CD4-positive, alpha-beta T cell (primary cell): ENCODE measurements at places on chromosomes 1 and 21.

- DNase-seq = no peak
Observed at GRCh38 chr1:209822706-209823105, 5.1 kb upstream of the UTP25 start.

DNA sequence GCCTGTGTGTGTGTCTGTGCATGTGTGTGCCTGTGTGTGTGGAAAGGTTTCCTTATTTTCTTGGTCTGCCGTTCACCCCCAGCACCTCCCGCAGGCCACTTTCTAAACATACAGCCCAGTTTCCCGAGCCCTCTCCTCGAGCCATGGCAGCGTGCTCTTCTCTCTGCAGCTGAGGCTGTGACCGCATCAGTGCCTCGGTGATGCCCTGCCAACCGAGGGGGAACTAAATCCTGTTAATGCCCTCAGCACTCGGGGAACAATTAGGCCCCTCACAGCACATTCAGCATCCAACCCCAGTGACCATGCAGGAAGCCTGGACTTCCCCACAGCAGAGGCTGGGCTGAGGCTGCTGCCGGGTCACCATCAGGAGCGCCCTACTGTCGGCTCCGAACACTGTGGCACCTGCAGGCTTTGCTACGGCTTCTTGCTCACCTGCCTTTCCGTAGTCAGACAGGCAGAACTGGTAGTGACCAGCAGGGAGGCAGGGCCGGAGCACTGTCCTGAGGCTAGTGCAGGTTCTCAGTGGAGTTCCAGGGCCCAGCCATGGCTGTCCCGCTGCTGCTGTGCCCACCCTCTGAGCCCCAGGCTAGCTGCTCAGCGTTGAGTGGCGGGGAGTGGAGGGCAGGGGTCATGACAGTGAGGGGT is 8.1 kb downstream of the GPR137B start:
- DNase-seq = no peak

GRCh38 chr1:176144526-176144925 is 62.6 kb downstream of the COP1 start:
- DNase-seq = no peak

DNA sequence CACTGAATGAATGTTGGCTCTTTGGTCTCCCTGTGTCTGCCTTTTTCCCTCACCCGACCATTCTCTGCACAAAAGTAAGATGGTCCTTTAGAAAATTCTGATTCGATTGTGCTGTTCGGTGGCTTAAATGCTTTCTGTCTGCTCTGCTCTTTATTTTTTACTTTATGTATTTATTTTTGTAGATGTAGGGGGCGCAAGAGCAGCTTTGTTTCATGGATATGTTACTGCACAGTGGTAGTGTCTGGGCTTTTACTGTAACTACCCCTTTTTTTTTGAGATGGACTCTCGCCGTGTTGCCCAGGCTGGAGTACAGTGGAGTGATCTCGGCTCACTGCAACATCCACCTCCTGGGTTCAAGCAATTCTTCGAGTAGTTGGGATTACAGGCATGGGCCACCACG is 15.7 kb downstream of the NLRP3 start:
- no peak for DNase-seq

DNA sequence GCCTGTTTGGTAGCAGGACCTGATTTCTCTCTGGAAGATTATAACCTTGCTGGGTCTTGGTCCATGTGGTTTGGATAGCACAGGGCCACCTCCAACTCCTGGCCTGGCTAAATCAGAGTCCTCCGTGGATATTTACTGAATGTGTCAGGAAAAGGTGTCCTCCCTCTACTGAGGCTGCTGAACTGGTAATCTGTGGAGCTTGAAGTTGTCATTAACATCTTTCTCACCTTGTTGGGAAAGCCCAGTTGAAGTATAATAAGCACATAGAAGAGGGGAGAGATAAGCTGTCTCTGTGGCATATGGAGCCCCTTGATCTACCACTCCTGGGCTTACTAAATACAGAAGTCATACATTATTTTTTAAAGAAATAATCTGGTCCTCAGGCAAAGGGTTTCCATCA is 294.3 kb upstream of the B3GALT2 start:
- DNase-seq = no peak

GRCh38 chr1:166789286-166789685 is 50.0 kb upstream of the POGK start:
- DNase-seq = no peak

DNA sequence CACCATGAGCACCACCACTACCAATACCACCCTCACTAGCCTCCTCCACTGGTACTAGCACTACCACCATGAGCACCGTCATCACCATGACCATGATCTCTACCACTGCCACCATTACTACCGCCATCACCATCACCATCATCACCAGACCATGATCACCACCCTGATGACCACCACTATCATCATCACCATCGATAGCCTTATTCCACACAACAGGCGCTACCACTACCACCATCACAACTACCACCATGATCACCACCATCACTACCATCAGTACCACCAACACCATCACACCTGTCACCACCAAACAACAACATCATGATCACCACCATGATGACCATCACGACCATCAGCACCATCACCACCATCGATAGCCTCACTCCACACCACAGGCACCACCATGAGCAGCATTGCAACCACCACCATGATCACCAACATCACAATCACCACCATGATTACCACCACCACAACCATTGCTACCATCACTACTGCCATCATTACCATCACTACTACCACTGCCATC is 56.6 kb upstream of the CASZ1 start:
- DNase-seq = no peak

- DNase-seq = no peak
Observed at GRCh38 chr1:116329524-116330341, 43.3 kb upstream of the ATP1A1 start.

DNA sequence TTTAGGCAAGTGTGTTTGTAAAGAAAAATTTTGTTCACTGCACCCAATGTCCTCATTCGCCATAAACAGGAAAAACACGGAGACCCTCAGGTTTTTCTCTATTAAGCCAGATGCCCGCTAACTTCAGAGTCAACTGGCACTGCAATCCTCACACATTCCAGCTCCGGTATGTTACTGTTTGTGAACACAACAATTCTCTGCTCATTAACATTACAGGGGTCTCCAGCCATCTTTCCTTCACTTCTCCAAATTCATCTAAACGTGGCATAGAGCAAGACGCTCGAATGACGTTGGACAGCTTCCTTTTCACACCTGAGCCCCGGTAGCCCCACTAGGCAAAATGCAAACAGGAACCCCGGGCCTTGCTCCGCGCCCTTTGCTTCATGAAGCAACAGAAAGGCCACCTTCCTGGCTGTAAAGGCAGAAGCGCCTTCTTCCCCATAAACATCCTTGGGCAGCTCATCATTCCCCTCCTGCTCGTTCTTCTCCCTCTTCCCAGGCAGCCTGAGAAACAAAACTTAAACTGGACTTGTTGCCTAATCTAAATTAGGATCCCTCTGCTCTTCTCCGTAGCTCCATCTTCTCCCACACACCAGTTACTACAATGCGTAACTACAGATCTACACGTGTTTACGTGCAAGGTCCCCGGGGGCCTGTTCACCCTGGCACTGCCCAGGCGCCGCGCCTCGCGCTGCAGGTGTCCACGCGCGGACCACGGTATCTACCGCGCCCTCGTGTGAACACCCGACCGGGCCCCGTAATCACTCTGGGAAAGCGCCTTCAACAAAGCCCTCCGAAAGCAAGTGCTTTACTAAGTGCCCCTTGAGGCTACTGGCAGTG is 1.2 kb downstream of the LBR start:
- DNase-seq = peak; percentile 75

DNA sequence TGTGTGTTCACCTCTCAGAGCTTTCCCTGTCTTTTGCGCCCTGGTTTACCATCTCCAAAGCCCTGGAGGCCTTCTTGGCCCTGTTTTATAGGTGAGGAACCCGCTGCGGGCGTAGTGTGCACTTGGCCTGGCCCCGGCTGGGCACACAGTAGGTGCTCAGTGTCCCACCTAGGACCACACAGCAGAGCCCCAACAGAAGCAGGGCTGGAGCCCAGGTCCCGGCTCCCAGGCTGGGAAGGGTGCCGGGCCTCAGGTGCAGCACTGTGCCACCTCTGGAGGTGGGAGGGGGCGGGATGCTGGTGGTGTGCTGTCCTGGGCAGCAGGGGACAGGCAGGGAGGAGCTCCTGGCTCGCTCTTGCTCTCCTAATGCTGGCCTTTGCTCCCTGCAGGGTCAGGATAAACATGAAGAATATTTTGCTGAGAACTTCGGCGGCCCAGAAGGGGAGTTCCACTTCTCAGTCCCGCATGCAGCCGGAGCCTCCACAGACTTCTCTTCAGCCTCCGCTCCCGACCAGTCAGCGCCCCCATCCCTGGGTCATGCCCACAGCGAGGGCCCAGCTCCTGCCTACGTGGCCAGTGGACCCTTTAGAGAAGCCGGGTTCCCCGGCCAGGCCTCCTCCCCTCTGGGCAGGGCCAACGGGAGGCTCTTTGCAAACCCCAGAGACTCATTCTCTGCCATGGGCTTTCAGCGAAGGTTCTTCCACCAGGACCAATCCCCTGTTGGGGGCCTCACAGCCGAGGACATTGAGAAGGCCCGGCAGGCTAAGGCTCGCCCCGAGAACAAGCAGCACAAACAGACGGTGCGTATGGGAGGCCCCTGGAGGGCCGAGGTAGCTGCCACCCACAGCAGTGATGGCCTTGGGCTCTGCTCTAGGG is 24.8 kb downstream of the COQ8A start:
- no peak for DNase-seq

DNA sequence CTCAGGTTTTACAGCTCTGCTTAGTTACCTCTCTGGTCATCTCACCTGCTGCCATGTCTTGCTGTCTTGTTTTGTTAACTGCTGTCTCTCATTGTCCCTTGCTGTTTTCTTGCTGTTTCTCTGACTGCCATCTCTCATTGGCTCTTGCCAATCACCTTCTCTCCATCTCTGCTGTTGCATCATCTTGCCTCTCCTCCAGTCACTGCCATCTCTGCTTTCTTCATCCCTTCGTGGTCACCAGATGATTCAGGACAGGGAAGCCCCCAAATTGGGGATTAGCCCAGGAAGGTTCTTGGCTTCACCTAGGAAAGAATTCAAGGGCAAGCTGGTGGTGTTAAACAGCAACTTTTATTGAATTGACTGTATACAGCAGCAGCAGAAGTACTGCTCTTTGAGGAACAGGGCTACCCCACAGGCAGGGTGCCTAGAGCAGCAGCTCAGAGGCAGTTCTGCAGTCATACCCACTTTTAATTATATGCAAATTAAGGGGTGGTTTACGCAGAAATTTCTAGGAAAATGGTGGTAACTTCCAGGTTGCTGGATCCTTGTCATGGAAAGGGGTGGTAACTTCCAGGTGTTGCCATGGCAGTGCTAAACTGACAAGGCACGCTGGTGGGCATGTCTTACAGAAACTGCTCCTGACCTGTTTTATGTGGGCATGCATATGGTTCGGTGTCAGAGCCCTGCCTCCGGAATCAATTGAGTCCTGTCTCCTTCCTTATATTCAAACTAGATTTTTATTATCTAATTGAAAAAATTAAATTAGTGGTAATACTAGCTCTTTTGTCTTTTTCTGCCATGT is 33.4 kb downstream of the SUCO start:
- no peak for DNase-seq

DNA sequence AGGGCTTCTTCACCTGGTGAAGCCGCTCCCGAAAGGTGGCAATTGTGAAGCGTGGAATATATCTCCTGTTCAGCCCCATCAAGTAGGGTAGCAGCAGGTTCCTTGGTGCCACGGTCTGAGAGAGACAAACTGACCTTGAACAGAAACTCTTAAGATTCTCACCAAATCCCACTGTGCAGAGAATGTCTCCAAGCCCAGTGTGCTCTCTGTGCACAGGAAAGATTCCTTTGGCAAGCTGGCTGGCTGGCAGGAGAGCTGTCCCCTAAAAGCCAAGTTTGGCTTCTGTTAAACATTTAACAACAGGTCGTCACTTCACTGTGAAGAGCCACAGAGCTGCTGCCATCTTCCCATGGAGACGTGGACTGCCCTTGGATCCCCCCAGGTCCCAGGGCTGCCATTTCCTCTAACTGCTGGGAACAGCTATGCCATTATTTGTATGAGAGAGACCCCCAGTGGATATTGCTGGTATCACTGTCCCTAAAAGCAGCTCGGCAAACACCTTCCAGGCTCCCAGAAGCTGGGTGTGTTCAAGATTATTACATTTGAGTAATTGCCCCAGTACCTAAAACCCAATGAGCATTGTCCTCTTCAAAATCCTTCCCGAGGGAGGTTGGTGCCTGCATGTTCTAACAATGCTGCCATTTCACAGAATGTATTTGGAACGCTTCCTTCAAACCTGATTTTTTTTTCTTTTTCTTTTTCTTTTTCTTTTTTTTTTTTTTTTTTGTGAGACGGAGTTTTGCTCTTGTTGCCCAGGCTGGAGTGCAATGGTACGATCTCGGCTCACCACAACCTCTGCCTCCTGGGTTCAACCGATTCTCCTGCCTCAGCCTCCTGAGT is 71.8 kb downstream of the CD58 start:
- peak; percentile 27 for DNase-seq

- DNase-seq = no peak
Observed at GRCh38 chr1:19038732-19039131, 82.3 kb upstream of the IFFO2 start.

GRCh38 chr1:111406321-111406768 is 21.2 kb downstream of the OVGP1 start:
- DNase-seq = peak; percentile 34

GRCh38 chr1:206011057-206011456 is 7.9 kb upstream of the RAB7B start:
- DNase-seq = no peak

GRCh38 chr1:12078938-12079861 is 16.1 kb downstream of the TNFRSF8 start:
- no peak for DNase-seq

GRCh38 chr1:46401964-46402626 is 8.0 kb downstream of the FAAH start:
- DNase-seq = no peak

- DNase-seq = no peak
Observed at GRCh38 chr1:178953034-178953433, 72.7 kb upstream of the FAM20B start.

DNA sequence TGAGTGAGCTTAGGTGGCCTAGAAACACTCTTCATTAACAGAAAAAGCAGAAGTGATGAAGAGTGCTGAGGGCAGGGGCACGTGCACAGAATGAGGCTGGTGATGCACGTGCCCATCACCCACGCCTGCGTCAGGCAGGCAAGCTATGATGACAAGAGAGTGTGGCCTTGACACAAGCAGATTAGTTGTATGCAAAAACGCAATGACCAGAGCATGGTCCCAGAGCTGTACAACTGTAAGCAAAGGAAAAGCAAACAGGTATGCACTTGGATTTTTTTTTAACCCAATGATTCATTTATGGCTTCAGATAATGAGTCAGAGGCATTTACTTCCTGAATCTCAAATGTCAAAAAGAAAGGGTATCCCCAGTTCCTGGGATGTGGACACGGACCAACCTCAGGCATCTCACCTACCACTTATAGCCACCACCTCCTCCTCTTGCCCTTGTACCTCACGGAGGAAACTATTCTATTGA is 9.1 kb upstream of the TMEM61 start:
- DNase-seq = no peak

- no peak for DNase-seq
Observed at GRCh38 chr1:165289556-165289955, 67.0 kb downstream of the LMX1A start.

DNA sequence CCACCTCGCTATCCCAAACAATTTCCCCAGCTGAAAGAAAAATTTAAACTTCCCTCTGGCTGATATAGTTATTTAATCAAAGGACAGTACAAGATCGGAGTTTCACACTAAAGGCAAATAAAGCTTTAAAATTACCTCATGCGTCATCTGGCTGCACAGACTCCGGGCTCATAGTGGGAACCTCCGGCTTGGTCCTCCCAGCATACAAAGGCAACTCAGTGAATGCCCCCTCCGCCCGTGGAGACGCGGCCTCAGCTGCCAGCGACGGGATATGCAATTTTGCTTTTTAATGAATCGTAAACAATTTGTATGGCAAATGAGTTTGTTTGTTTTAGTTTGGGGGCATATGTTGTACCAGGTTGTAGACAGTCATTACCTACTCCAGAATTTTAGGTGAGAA is 214.6 kb upstream of the NFIA start:
- DNase-seq = no peak
